ENCODE measurements at places on chromosomes 7 and 10.

DNA sequence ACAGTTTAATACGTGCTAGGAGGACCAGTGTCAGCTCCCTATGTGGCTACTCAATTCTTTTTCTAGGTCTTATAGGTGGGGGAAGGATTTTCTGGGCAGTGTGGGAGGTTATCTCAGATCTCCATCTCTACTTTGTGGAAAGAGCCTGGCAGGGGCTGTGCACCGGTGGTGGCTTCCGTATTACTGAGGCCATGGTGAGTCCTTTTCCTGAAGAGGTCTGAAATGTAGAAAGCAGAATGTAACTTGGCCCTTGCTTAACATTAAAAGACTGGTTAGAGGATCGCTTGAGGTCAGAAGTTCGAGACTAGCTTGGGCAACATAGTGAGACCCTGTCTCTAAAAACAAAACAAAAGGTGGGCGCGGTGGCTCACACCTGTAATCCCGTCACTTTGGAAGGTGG is 2.7 kb upstream of the TPST1 start:
- no peak for DNase-seq

GRCh38 chr10:7968510-7969112 is 85.9 kb upstream of the GATA3 start:
- DNase-seq, result no peak

GRCh38 chr7:141558544-141559183 is 7.5 kb downstream of the AGK start:
- DNase-seq, result no peak

- no peak for DNase-seq
Measured at GRCh38 chr10:20281579-20281978, 465.3 kb downstream of the PLXDC2 start.

- DNase-seq, result no peak
Measured at GRCh38 chr7:48112401-48113165, 23.5 kb downstream of the UPP1 start.

- peak; percentile 39 for DNase-seq
Measured at GRCh38 chr10:104333032-104333727, 5.1 kb downstream of the ITPRIP start.

DNA sequence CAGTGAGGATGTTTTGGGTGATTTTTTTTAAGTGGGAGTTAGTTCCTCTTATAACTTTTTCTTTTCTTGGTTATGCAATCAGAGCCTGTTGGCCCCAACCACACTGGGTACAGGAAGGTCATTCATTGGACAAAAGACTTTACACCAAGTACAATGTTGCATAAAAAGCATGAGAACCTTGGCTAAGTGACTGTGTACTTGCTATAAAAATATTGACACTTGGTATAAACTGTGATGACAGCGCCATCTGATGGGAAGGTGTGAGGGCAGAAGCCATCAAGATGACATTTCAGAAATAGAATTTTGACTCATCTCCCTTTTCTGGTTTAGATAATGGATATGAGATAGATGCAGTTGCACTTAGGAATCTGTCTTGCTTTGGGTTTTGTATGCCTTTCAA is 126.4 kb upstream of the CCDC6 start:
- peak; percentile 5 for DNase-seq

All from stimulated activated CD8-positive, alpha-beta memory T cell treated with anti-CD3 and anti-CD28 coated beads, Interleukin-2, amount 100 ng/mL, for 48 hours (primary cell).